ENCODE measurements at places on chromosomes 1 and 21.

DNA sequence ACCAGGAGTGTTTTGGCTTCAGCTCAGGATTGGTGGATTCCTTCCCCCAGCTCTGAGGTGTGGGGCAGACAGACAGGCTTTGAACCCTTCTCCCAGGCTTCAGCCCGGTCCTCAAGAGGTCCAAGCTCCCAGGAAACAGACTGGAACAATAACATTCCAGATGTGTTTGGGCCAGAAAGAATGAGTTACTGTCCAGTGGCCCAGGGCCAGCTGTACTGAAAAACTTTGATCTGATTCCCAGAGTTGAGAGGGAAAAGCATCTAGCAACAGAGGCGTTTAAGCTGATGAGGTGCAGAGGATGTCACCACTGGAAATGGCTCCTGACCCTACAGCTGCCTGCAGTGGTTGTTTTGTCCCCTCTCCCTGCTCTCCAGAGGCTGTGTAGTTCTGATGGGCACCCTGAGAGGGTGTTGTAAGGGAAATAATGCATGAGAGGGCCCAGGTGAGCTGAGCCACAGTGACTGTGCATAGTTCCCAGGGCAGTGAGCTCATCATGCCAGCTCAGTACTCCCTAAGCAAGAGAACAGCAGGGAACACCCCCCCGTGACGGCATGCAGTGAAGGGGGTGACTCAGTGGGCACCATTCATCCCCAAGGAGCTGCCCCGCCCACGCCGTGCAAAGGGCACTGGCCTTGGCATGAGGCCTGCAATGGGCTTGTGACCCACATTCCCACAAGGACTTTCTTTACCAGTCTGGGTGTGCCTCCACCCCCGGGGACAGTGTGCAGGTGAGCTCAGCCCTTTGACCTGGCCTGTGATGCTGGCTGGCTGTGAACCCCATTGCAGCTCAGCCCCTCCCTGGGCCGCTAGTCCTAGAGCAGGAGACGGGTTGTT is 13.8 kb upstream of the SFN start:
- DNase-seq, result no peak

DNA sequence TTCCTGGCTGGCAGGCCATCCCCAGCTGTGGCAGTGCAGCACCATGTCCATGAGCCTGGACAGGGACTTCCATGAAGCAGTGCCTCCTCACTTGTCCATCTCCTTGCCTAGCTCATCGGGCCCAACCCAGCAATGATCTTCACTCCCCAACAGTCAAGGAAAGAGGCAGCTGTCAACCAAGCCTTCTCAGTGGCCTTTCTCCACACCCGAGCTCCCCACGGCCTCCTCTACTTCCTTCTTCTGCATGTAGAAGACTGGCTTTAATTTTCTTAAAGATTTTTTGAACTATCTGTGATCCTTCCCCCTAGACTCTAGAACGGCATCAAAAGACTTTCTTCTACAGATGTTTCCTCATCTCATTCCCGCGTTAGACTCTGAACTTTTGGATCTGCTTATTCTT is 65.5 kb upstream of the COA6 start:
- no peak for DNase-seq

GRCh38 chr1:67704351-67704750 is 19.4 kb downstream of the GADD45A start:
- no peak for DNase-seq

- DNase-seq, result no peak
Measured at GRCh38 chr1:179194068-179194537, 35.4 kb downstream of the ABL2 start.

GRCh38 chr1:195754303-195754702 is 853.9 kb downstream of the KCNT2 start:
- no peak for DNase-seq

DNA sequence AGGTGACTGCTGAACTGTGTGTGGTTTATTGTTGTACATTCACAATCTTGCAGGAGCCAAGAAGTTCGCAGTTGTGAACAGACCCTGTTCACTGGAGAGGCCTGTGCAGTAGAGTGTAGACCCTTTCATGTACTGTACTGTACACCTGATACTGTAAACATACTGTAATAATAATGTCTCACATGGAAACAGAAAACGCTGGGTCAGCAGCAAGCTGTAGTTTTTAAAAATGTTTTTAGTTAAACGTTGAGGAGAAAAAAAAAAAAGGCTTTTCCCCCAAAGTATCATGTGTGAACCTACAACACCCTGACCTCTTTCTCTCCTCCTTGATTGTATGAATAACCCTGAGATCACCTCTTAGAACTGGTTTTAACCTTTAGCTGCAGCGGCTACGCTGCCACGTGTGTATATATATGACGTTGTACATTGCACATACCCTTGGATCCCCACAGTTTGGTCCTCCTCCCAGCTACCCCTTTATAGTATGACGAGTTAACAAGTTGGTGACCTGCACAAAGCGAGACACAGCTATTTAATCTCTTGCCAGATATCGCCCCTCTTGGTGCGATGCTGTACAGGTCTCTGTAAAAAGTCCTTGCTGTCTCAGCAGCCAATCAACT is 6.4 kb upstream of the PIGV start:
- no peak for DNase-seq

DNA sequence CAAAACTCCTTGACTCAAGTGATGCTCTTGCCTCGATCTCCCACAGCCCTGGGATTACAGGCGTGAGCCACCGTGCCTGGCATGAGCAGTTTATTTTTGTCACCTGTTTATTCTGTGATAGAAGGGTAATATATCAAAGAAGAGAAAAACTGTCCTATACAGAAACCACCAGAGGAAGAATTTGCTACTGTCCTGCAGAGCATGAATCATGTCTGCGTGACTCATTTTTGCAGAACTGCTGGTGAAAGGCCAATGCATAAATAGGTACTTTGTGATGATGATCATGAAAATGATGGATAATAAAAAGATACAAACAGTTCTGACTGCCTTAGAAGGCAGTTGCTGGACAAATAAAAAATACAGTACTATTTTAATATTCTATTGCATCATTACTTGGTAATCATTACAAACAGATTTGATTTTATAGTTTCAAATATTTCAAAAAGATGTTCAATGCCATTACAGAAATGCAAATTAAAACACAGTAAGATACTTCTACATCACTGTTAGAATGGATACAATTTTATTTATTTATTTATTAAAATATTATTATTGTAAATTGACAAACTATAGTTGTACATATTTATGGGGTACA is 26.5 kb downstream of the RIPPLY3 start:
- no peak for DNase-seq

DNA sequence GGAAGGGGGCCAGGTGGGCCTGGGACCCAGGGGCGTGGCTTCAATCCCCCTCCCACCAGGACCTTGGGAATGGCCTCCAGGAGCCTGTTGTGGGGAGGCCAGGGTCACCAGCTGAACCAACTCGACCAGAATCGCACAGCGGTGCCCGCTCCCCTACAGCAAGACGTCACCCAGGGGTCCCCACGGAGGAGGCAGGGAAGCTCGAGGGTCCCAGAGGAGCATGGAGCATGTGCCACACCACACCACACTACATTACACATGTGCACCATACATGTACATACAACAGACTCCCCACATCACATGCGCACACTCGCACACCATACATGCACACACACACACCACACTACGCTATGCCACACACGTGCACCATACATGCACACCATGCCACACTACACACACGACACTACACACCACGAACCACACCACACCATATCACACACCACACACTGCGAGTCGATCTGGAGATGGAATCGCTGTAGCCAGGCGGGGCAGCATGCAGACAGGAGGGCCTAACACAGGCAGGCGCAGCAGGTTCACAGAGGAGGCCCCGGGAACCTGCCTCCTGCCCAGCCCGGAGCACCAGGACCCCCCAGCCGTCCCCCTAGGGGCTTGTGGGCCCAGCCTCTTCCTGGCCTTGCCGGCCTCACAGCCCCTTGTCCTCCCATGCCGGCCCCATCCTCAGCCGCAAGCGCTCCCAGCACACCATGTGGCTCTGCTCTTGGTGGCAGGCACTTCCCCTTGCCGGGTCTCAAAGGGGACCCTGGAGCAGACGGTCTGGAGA is 596 bp downstream of the ITGB2 start:
- no peak for DNase-seq

DNA sequence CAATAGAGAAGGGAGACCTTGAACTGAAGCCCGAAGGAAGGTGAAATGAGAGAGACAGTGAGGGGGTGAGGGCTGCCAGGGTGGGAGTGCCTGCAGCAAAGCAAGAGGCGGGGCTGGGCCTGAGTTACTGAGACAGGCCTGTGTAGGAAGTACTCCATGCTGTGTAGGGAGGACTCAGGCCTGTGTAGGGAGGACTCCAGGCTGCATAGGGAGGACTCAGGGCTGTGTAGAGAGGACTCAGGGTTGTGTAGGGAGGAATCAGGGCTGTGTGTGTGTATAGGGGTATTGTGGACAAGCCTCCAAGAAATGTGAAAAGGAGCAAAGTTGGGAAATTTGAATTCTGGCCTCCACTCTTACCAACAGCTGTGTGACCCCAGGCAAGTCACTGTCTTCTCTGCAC is 133.8 kb upstream of the CACNA1E start:
- no peak for DNase-seq

DNA sequence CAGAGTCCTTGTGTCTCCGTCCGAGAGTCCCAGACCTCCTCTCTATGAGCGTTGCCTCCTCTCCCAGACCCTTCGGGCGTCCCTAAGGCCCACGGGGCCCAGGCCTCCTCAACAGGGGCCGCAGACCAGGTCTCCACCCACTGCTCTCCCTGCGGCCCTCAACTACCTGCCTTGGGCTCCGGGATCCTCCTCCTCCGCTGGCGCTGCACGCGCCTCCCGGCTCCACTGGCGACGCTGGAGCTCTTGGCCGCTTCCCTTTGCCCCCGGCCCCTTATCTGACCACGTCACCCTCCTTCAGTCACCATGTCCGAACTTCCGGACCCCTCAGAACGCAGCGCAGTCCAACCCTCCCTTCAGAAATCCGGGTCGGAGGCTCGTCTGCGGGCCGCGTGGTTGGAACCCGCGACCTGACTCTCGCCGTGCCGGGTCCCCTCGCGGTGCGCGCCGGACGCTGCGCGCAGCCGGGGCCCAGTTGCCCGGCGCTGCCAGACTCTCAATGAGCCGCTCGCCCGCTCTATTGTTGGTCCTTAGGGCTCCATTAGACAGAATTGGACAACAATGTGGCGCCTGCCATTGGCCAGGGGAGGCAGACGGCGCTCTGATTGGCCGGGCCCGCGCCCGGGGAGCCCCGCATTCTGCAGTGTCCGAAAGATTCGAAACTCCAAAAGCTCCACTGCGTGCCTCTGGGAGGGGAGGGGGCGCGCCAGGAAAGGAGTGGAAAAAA is at the start of gene DMRTA2:
TSS of gene DMRTA2 (minus strand) at position 498 of the 724 bp plus-strand sequence. CDS start 1,907 bp downstream, outside the sequence.
- DNase-seq, result no peak

GRCh38 chr1:109214695-109215623 is 1.2 kb downstream of the SARS1 start:
- peak; percentile 25 for DNase-seq

DNA sequence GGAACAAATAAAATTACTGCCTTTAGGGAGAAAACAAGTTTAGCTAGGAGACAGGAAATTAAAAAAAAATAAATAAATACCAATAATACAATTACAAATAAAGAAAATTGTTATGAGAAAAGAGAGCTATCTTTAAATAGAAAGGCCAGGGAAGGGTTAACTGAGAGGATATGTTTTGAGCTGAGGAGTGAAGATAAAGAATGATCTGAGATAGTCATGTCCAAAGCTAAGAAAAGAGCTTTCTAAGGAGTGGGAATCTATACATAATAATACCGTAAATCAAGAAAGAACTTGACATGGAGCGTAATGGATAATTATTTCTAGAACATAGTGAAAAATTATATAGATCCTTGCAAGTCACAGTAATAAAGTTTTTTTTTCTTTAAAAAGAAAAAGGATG is 176.5 kb downstream of the NCAM2 start:
- DNase-seq, result no peak

GRCh38 chr1:34726861-34727260 is 28.0 kb upstream of the GJB5 start:
- DNase-seq, result no peak

- DNase-seq, result no peak
Measured at GRCh38 chr1:28039341-28039740, 49.1 kb downstream of the EYA3 start.

DNA sequence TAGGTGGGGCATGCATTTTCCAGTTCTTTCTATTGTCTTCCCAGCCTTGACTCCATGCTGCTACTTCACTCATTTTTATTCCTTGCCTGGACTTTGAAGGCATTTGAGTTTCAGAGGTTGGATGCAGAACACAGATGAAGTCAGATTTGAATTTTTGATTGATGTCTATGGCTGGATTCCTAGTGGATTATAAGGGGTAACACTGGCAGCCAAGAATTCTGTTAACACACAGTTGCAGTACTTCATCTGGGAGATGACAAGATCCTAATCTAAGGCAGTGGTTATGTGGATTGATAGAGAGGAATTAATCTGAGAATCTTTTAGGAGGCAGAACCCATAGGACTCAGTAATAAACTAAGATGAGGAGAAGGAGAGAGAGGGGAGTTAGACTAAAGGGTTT is 439.0 kb upstream of the USP24 start:
- DNase-seq, result no peak

DNA sequence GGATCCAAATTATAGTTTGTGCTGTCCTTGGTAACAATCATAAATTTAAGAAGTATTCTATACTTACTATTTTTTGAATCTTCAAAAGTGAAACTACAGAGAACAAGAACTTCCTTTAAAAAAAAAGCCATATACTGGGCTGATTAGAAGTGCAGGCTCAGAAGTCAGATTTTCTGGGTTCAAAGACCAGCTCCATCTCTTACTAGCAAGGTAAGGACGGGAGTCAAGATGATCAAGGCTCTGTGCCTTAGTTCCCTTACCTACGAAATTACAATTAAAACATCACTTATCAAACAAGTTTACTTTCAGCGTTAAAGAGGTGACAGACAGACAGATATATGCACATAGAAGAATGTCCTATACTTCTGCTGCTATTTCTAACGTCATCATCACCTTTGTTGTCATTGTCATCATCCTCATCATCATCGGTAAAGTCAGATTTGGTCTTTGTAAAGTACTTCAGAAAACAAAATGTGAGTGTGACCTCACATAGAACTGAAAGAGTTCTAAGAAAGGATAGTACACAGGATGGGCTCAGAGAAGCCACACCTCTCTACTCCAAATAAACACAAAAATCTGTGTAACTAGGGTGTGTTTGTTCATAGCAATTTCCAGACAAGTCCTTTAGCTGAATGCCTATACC is 178.7 kb downstream of the VAV3 start:
- no peak for DNase-seq

GRCh38 chr1:27868932-27869718 is 3.2 kb upstream of the THEMIS2 start:
- peak; percentile 43 for DNase-seq

DNA sequence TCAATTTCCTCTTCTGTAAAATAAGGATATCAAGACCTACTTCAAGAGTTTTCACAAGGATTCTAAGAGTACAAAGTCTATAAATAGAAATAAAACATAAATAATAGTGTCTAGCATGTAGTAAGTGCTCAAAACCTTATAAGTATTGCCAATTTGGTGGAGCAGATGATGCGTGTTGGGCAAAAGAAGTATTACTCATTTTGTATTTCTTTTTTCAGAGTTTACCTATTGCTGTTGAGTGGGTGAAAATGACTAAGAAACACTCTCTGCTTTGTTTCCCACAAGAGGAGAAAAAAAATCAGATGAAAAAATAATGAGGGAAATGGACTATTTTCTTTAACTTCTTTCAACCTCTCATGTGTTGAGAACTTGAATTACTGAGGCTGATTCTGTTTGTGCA is 103.3 kb upstream of the KCNK2 start:
- DNase-seq, result no peak

- DNase-seq, result no peak
Measured at GRCh38 chr21:20554785-20555184, 443.4 kb upstream of the NCAM2 start.

GRCh38 chr1:109929170-109929569 is 18.5 kb downstream of the CSF1 start:
- DNase-seq, result no peak

Data from activated CD4-positive, alpha-beta T cell treated with anti-CD3 and anti-CD28 coated beads, Interleukin-2, amount 50 U/mL, for 1 hour (primary cell).